IMR-90 (cell line): ENCODE measurements at places on chromosomes 6 and 20. TPM values are rescaled to one million over a fixed set of nuclear protein-coding genes. Genes with fewer than 3 reads are reported as not detected.

- H3K27ac ChIP-seq, result no peak overlapping the region
- H3K4me1 ChIP-seq, result no peaks in the 10 kb centered on the region
- H3K27me3 ChIP-seq, result peaks cover 2% of the 10 kb centered on the region; the same call in 1 of the 2 replicates
- H3K4me3 ChIP-seq, result no peak overlapping the region
Observed at GRCh38 chr20:61764471-61765025, 301.1 kb downstream of the TAF4 start.

DNA sequence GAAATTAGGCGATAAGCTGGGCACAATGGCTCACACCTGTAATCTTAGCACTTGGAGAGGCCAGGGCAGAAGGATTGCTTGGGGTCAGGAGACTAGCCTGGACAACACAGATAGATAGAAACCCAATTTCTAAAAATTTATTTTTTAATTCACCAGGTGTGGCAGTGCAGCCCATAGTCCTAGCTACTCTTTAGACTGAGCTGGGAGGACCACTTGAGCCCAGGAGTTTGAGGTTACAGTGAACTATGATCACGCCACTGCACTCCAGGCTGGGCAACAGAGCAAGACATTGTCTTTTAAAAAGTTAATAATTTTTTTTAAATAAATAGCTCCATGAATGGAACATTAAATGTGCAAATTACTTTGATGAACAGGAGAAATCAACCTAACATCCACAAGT lies 8.2 kb downstream of the ZNF318 start:
- peaks cover 31% of the 10 kb centered on the region for H3K36me3 ChIP-seq
- H3K27ac ChIP-seq, result no peak overlapping the region
- no peak overlapping the region for H3K4me3 ChIP-seq
- no peak for DNase-seq
- H3K4me1 ChIP-seq, result no peaks in the 10 kb centered on the region

- no peak overlapping the region for H3K4me3 ChIP-seq
- no peaks in the 10 kb centered on the region; the same call in 1 of the 2 replicates for H3K36me3 ChIP-seq
- DNase-seq, result no peak
- H3K4me1 ChIP-seq, result peaks cover 15% of the 10 kb centered on the region
- no peaks in the 10 kb centered on the region for H3K27me3 ChIP-seq
- no peak overlapping the region for H3K27ac ChIP-seq
Observed at GRCh38 chr6:16671302-16672289, 89.7 kb downstream of the ATXN1 start.

GRCh38 chr20:51050531-51051075 lies 27.7 kb upstream of the KCNG1 start:
- no peak overlapping the region for H3K27ac ChIP-seq
- H3K27me3 ChIP-seq, result peaks cover 37% of the 10 kb centered on the region
- H3K36me3 ChIP-seq, result no peaks in the 10 kb centered on the region
- H3K4me1 ChIP-seq, result no peaks in the 10 kb centered on the region
- no peak for DNase-seq
- no peak overlapping the region for H3K4me3 ChIP-seq

DNA sequence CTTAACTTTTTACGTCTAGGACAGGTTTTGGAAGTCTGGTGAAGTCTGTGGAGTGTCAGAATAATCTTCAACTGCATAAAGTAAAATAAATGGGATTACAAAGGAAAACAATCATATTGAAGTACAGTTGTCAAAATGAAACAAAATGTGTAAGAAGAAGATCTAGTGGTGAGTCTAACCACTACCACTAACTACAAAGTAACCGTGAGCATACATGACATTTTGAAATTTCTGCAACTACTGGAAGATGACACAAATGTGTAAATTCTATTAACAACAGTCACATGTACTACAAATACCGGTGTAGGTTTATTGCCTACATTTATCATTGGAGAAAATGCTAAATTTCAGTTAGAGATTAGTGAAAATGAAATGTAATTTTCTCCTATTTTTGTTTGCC lies 29.7 kb downstream of the VPS52 start:
- DNase-seq, result no peak
- H3K36me3 ChIP-seq, result no peaks in the 10 kb centered on the region
- H3K4me3 ChIP-seq, result no peak overlapping the region

GRCh38 chr20:9551808-9552550 lies 37.6 kb downstream of the LAMP5 start:
- H3K36me3 ChIP-seq, result no peaks in the 10 kb centered on the region
- no peak overlapping the region for H3K4me3 ChIP-seq
- no peak for DNase-seq
- H3K27me3 ChIP-seq, result peaks cover 2% of the 10 kb centered on the region
- H3K27ac ChIP-seq, result no peak overlapping the region
- no peaks in the 10 kb centered on the region for H3K4me1 ChIP-seq

Gene SYCP2
- 0.18 and 0.56 TPM in 2 replicates for total RNA-seq

GRCh38 chr6:34673064-34673463 lies 23.5 kb downstream of the ILRUN start:
- H3K27me3 ChIP-seq, result no peaks in the 10 kb centered on the region
- peaks cover 18% of the 10 kb centered on the region for H3K4me1 ChIP-seq
- H3K36me3 ChIP-seq, result no peaks in the 10 kb centered on the region

DNA sequence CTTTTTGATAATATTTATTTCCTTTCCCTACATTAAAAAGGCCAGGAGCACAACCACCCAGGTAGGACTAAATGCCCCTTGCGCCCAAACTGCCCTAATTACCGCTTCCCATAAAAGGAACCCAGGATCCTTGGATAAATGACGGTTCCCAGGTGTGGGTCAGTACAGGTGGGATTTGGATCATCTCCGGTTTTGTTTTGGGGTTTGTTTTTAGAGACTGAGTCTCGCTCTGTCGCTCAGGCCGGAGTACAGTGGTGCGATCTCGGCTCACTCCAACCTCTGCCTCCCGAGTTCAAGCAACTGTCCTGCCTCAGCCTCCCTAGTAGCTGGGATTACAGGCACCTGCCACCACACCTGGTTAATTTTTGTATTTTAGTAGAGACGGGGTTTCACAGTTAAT lies 28.4 kb downstream of the ZNF217 start:
- no peaks in the 10 kb centered on the region for H3K27me3 ChIP-seq
- no peak overlapping the region for H3K27ac ChIP-seq
- DNase-seq, result no peak
- H3K36me3 ChIP-seq, result peaks cover 27% of the 10 kb centered on the region
- H3K4me1 ChIP-seq, result no peaks in the 10 kb centered on the region
- no peak overlapping the region for H3K4me3 ChIP-seq

Gene ZSCAN12
- total RNA-seq, result 6.4 and 6.5 TPM in 2 replicates

Gene REM1
- not detected in 2 replicates for total RNA-seq

DNA sequence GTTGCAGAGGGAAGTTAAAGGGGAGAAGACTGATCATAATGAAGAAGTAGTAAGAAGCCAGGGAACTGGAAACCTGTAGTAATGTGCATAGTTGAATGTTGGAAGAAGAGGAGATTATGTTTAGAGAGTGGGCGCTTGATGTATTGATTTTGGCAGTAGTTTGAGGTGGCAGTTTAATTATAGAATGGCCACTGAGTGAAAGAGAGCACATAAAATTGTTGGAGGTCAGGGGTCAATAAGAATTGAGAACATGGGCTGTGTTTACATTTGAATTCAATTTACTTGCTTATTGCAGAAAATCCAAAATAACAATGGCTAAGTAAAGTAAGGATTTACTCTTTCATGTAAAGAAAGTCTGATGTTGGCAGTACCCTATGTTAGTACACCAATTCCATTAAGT lies 15.7 kb downstream of the VTA1 start:
- peaks cover 2% of the 10 kb centered on the region for H3K36me3 ChIP-seq
- H3K27ac ChIP-seq, result no peak overlapping the region
- H3K4me1 ChIP-seq, result no peaks in the 10 kb centered on the region
- no peak for DNase-seq
- no peak overlapping the region for H3K4me3 ChIP-seq

DNA sequence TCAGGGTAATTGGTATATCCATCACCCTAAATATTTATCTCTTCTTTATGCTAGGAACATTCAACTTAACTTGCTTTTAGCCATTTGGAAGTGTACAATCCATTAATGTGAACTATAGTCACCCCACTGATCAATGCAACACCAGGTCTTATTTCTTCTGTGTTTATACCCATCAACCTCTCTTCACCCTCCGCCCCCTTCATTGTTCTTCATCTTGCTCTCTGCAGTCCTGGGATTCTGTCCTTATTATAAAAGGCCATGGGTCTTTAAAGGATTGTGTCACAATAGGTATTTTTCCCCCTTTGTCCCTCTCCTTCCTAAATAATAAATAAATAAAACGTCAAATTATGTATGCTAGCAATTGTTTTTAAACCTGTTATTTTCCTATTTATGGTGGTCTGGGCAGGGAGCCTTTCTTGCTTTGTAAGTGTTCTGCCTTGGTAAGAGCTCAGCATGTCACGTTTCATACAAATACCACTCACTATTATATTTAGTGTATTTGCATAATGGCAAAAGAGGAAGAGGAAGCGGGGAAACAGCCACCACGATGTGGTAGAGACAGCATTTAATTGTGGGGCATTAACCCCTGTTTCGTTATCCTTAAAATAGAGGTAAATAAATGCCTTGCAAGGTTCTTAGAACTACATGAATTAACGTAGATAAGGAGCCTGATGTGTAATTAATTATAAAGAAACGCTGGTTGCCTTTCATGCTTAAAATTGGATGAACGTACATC lies 1.9 kb downstream of the ABRACL start:
- H3K36me3 ChIP-seq, result peaks cover 9% of the 10 kb centered on the region
- no peak overlapping the region for H3K4me3 ChIP-seq
- H3K27ac ChIP-seq, result no peak overlapping the region
- no peak for DNase-seq

Gene ADGB
- total RNA-seq, result not detected in 2 replicates

DNA sequence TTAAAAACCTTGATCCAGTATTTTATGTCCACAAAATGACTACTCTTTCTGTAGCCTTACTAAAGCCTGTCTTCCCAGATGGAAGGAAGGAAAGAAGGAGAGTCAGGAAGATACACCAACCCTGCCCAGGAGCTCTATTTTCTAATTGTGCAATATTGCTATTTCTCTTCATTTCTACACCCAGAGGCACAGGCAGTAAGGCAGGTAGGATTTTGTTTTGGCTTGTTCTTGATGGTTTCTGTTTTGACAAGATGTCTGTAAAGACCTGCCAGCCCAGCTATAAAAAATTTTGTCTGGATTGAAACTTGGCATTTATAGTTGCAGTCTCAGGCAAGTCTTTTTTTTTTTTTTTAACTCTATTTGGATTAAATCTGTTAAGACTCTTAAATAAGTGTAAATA lies 587.5 kb upstream of the ARID1B start:
- no peaks in the 10 kb centered on the region for H3K4me1 ChIP-seq
- H3K27me3 ChIP-seq, result peaks cover 5% of the 10 kb centered on the region; the same call in 1 of the 2 replicates
- no peak overlapping the region for H3K4me3 ChIP-seq
- H3K27ac ChIP-seq, result no peak overlapping the region
- no peak for DNase-seq
- H3K36me3 ChIP-seq, result no peaks in the 10 kb centered on the region

Gene TRIM15
- total RNA-seq, result not detected in 2 replicates

GRCh38 chr6:82597201-82597600 lies 233.6 kb downstream of the TPBG start:
- H3K27me3 ChIP-seq, result peaks cover 5% of the 10 kb centered on the region
- H3K4me3 ChIP-seq, result no peak overlapping the region
- no peaks in the 10 kb centered on the region for H3K4me1 ChIP-seq

Gene PRPF6
- 68.6 and 71.3 TPM in 2 replicates for total RNA-seq

GRCh38 chr6:117547688-117548621 lies 54.4 kb downstream of the GOPC start:
- H3K27ac ChIP-seq, result peak overlapping the region; percentile 74
- H3K36me3 ChIP-seq, result peaks cover 20% of the 10 kb centered on the region
- DNase-seq, result peak; percentile 54
- no peaks in the 10 kb centered on the region for H3K27me3 ChIP-seq
- no peak overlapping the region for H3K4me3 ChIP-seq
- peaks cover 22% of the 10 kb centered on the region for H3K4me1 ChIP-seq

DNA sequence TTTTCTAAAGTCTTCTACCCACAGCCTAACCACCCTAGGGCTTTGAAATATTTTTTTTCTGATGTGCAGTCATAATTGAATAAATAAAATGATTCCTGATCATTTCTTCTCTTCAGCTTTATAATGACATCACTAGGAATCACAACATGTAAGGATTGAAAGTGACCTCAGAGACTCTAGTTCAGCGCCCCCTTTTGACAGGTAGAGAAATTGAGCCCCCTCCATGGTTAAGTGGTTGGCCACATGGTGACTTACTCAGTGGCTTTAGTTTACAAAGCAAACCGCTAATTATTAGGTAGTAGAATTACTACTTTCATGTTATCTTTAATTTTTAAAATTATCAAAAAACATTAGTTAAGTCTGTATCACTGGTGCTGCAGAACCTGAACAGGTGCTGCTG lies 13.3 kb upstream of the SLC2A12 start:
- no peak overlapping the region for H3K4me3 ChIP-seq
- peak; percentile 32 for DNase-seq
- no peak overlapping the region for H3K27ac ChIP-seq

Gene TCP1
- total RNA-seq, result 576 and 610 TPM in 2 replicates

Gene TOP1
- 14.0 and 20.8 TPM in 2 replicates for total RNA-seq

Gene STMN3
- total RNA-seq, result 20.3 and 21.1 TPM in 2 replicates

GRCh38 chr20:9978397-9979004 lies 56.3 kb upstream of the ANKEF1 start:
- no peaks in the 10 kb centered on the region for H3K36me3 ChIP-seq
- peak; percentile 89 for DNase-seq
- no peak overlapping the region for H3K27ac ChIP-seq
- H3K27me3 ChIP-seq, result peaks cover 3% of the 10 kb centered on the region; the same call in 1 of the 2 replicates

GRCh38 chr6:167577891-167578361 lies 248.8 kb upstream of the AFDN start:
- DNase-seq, result no peak
- H3K4me1 ChIP-seq, result no peaks in the 10 kb centered on the region
- no peak overlapping the region for H3K27ac ChIP-seq
- H3K36me3 ChIP-seq, result no peaks in the 10 kb centered on the region
- no peaks in the 10 kb centered on the region for H3K27me3 ChIP-seq

Gene ENPP3
- under 0.01 TPM in 1 of 2 replicates, not detected in the other for total RNA-seq

Gene ENPP4
- total RNA-seq, result under 0.01 TPM in 2 replicates

Gene PLA2G7
- not detected in 2 replicates for total RNA-seq

Gene TPMT
- total RNA-seq, result 10.8 and 22.2 TPM in 2 replicates

DNA sequence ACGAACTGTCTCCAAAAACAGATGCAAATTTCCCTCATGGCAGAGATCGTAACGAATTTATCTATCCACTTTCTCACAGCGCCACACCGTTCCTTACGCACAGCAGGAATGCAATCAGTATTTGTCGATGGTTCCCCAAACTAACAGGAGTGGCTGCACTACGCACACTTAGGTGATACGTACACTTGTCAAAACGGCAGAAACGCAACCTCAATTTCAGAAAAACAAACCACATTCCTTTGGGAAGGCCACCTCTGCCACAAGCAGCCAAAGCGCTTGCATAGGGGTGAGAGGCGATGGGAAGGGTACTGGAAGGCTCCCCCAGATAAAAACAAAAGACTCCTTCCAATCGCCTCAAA lies 638 bp downstream of the MDN1 start:
- H3K4me1 ChIP-seq, result no peaks in the 10 kb centered on the region
- no peaks in the 10 kb centered on the region for H3K27me3 ChIP-seq
- peak; percentile 30 for DNase-seq
- no peaks in the 10 kb centered on the region for H3K36me3 ChIP-seq

GRCh38 chr6:17280552-17281090 lies 540 bp upstream of the RBM24 start:
- peaks cover 16% of the 10 kb centered on the region for H3K4me1 ChIP-seq
- no peaks in the 10 kb centered on the region for H3K27me3 ChIP-seq
- H3K27ac ChIP-seq, result peak overlapping the region; percentile 40; the same call in 1 of the 2 replicates
- peak overlapping the region; percentile 98 for H3K4me3 ChIP-seq
